ENCODE measurements at places on chromosomes 3 and 15.

DNA sequence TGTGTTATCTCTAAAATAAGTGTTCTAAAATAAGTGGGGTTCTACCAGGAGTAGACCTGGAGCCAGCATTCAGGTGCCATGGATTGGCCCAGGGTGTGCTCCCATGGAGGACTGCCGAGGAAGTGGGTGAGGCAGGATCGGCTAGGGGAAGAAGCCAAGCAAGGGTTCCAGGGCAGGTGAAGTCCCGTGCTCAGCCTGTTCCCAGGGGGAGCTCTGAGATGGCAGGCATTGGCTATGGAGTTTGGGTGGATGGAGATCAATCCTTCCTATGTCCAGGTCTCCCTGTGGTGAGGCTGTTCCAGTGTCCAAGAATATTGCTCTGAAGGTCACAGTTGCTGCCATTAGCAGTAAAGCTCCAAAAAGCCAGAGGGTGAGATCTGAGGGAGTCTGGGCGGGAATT lies 46.9 kb upstream of the ITGA11 start:
- no peak for DNase-seq

DNA sequence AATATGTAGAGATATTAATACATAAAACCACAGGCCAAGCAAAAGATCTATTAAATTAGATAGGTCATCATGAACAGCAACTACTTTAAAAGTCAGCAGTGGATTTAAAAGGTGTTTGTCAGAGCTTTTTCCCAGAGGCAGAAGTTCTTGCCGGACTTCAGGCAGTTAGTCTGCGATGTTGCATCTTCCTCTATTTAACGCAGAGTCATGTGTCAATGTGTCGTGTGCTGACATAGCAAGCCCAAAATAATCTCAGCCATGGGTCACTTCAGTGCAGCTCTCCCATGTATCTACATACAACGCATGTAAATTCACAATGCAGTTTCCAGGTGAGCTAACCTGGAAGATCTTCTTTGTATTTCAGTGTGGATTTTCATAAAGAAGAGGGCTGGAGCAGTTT lies 8.0 kb upstream of the TMEM212 start:
- no peak for DNase-seq

- no peak for DNase-seq
Measured at GRCh38 chr3:137769322-137770065, 5.4 kb downstream of the SOX14 start.

GRCh38 chr3:52123106-52123725 lies 31.0 kb downstream of the POC1A start:
- DNase-seq = peak; percentile 60

Measured in Peyer's patch (tissue), 4 donors.